Metanephros (tissue), 2 donors: ENCODE measurements at places on chromosomes 12 and 14. TPM values are rescaled to one million over a fixed set of nuclear protein-coding genes. Genes with fewer than 3 reads are reported as not detected.

The ADAM21 gene
- not detected for total RNA-seq

The TAS2R7 gene
- total RNA-seq: not detected

The BEST3 gene
- total RNA-seq: 14.2 TPM

The REM2 gene
- 0.41 TPM for total RNA-seq

The CLEC2D gene
- 11.7 TPM for total RNA-seq

The GALNT16 gene
- 5.8 TPM for total RNA-seq
